Activated T-helper 2 cell treated with anti-CD3 and anti-CD28 coated beads, Interferon-gamma antibody, Interleukin-2, Interleukin-4, amounts not matched to agents 10 μg/mL and 5 μg/mL and 100 μg/mL, durations not matched to agents 14 hours and 24 hours and 36 hours (primary cell): ENCODE measurements at places on chromosomes 5 and 9. TPM values are rescaled to one million over a fixed set of nuclear protein-coding genes. Genes with fewer than 3 reads are reported as not detected.

The PCDHA9 gene
- not detected in 2 replicates for total RNA-seq

The SLC24A2 gene
- total RNA-seq: not detected in 2 replicates

The CXCL14 gene
- total RNA-seq: not detected in 2 replicates

The SLC6A19 gene
- not detected in 2 replicates for total RNA-seq

The OSMR gene
- 0.07 TPM in 1 of 2 replicates, not detected in the other for total RNA-seq

The DAPK1 gene
- total RNA-seq: 38.6 and 39.1 TPM in 2 replicates

The RNF183 gene
- 0.30 TPM in 1 of 2 replicates, not detected in the other for total RNA-seq

The EXOC3 gene
- 62.3 and 66.4 TPM in 2 replicates for total RNA-seq

DNA sequence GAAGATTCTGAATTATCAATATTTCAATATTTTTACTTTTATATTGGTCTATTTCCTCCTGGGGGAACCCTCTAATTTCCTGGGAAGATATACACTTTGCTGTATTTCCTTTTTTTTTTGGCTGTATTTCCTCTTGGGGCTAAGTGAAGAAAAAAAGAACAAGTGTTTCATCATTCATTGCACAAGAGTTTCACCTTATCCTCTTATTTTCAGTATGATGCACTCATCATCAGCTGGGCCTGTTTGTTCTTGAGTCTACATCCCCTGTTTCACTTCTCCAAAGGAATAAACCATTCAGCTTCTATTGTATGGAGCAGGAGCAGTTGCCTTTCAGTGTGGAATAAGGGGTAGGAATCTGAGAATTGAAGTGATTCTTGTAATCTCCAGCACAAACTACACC is 210.8 kb downstream of the FAM170A start:
- no peaks in the 10 kb centered on the region for H3K27me3 ChIP-seq
- DNase-seq: no peak
- no peaks in the 10 kb centered on the region for H3K4me1 ChIP-seq
- no peak overlapping the region for H3K27ac ChIP-seq
- no peaks in the 10 kb centered on the region for H3K36me3 ChIP-seq

- H3K27ac ChIP-seq: no peak overlapping the region
- peaks cover 11% of the 10 kb centered on the region for H3K27me3 ChIP-seq
- H3K36me3 ChIP-seq: no peaks in the 10 kb centered on the region
- peaks cover 6% of the 10 kb centered on the region for H3K4me1 ChIP-seq
- H3K4me3 ChIP-seq: no peak overlapping the region
These were observed 101.6 kb downstream of the FSTL4 start for GRCh38 chr5:133510634-133511262.

GRCh38 chr5:126514558-126515141 is 80.4 kb downstream of the ALDH7A1 start:
- no peak for DNase-seq
- no peak overlapping the region for H3K4me3 ChIP-seq
- peaks cover 5% of the 10 kb centered on the region for H3K27me3 ChIP-seq

GRCh38 chr9:14221558-14221957 is 92.4 kb downstream of the NFIB start:
- H3K4me3 ChIP-seq: no peak overlapping the region
- H3K36me3 ChIP-seq: no peaks in the 10 kb centered on the region
- no peaks in the 10 kb centered on the region for H3K27me3 ChIP-seq

DNA sequence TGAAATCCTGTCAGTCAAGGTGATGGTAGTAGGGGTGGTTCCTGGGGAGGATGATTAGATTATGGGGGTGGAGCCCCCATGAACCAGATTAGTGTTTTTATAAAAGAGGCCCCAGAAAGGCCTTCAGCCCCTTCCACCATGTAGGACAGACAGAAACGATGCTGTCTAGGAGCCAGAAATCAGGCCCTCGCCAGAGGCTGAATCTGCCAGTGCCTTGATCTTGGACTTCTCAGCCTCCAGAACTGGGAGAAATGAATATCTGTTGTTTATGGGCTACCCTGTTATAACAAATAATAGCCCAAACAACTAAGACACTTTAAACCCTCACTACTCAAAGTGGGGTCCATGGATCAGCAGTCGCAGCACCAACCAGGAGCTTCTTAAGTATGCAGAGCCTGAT is 20.2 kb upstream of the FOXB2 start:
- no peak for DNase-seq
- H3K4me1 ChIP-seq: no peaks in the 10 kb centered on the region
- H3K36me3 ChIP-seq: no peaks in the 10 kb centered on the region
- no peak overlapping the region for H3K4me3 ChIP-seq
- H3K27ac ChIP-seq: no peak overlapping the region
- H3K27me3 ChIP-seq: peaks cover 9% of the 10 kb centered on the region

GRCh38 chr9:132267660-132268059 is 87.1 kb downstream of the SETX start:
- H3K27ac ChIP-seq: no peak overlapping the region
- DNase-seq: no peak
- peaks cover 74% of the 10 kb centered on the region for H3K36me3 ChIP-seq
- H3K27me3 ChIP-seq: no peaks in the 10 kb centered on the region
- H3K4me3 ChIP-seq: no peak overlapping the region

- no peak for DNase-seq
- no peaks in the 10 kb centered on the region for H3K36me3 ChIP-seq
- H3K4me3 ChIP-seq: no peak overlapping the region
These were observed 75.4 kb downstream of the NREP start for GRCh38 chr5:111681414-111682120.

- H3K4me1 ChIP-seq: peaks cover 13% of the 10 kb centered on the region
- H3K36me3 ChIP-seq: peaks cover 8% of the 10 kb centered on the region
- DNase-seq: no peak
- H3K4me3 ChIP-seq: no peak overlapping the region
These were observed 170.4 kb downstream of the EFNA5 start for GRCh38 chr5:107500347-107500746.
